ENCODE measurements at places on chromosomes 6 and 20.
A peak's percentile ranks its signal among the peaks of the same experiment; 100 is the strongest.

DNA sequence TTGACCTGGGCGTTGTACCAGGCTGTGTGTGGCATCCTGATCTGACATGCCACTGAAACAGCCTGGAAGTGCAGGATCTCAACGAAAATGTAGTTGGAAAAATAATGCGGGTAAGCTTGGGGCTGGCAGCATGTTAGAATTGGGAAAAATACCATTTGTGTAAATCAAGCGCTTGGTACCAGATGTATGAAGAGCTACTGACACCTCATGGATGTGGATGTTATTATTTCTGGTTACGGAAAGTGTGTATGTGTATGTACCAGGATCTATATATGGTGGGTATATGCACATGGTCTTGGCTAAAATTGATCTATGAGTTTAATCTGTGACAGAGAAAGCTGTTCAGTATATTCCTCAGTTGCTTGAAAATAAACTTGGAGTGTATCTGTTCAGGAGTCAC is 22.7 kb downstream of the HIVEP1 start:
- no peak for DNase-seq

GRCh38 chr6:99940582-99940981 is 53.4 kb downstream of the MCHR2 start:
- no peak for DNase-seq

DNA sequence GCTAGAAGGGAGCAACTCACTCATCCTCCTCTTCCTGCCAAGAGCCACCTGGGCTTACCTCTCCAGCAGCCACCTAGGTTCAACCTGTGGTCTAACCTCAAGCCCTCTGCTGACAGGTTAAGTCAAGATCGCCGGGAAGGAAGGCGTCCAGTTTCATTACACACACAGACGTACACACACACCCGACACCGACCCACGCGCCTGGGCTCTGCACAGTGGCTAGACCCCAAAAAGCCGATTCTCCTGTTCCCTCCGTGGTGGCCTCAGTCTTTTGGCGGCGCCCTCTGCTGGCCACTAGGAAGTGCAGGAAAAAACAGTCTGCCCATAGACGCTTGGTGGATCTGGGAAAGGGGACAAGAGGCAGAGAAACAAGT is 52.8 kb downstream of the MRPL14 start:
- DNase-seq, result peak; percentile 50

- DNase-seq, result no peak
Measured at GRCh38 chr6:88360203-88360797, 194.2 kb upstream of the CNR1 start.

DNA sequence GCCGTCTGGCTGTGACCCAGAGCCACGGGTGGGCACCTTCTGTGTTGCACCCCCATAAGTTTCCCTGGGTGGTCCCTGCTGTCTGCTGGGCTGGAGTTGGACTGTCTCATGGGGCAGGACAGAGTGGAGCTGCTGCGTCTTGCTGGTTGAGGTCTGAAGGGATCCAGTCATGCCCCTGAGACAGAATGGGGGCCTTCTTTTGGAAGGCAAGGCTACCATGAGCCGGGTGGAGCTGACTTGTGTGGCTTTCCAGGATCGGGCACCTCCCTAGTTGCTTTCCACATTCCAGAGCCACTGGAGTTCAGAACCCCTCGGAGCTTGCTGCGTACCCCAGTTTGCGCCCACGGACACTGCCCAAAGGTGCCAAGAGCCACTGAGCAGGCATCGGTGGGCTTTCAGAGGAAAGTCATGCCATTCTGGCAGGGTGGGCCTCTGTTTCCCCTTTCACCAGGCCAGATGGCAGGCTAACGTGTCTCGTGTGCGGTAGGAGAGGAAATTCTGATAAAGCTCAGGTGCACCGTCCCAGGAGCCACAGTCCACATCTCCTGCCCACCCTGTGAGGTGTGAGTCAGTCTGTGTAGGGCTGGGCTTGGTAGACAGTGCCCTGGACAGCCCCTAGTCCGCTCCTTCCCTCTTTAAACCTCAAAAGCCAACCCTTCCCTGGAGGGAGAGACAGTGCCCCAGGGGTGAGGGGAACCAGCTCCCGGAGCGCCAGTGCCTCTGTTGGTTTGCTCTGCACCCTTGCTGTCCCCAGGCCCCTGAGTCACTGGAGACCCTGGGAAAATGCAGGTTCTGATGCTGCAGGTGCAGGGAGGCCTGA is 125.3 kb downstream of the SYCP2 start:
- DNase-seq, result no peak

GRCh38 chr6:69422020-69422419 is 374.8 kb downstream of the LMBRD1 start:
- no peak for DNase-seq

DNA sequence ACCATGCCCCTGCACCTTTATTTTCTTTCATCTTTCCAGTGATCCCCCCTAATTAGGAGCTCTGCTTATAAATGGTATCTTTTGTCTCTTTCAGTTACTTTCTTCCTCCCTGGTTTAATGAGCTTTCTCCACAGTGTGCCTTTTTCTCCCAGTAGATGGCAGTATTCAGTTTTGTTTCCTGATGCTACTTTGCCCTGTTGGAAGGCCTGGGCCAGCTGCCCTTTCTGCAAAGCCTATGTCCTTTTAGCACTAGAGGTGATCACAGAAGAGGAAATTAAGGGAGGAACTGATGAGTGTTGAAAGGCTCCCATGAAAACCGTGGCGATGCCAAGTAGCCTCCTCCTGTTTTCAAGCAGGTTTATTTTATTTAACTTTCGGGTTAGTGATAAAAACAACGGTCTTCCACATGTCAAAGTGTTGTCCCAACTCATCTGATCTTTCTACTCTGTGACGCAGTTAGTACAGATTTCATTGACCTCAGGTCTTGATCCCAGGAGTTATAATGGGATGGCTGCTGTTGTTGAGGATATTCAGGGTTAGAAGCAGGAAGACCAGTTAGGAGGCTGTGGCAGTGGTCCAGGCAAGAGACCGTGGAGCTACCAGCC is 184.2 kb upstream of the BMP2 start:
- no peak for DNase-seq

DNA sequence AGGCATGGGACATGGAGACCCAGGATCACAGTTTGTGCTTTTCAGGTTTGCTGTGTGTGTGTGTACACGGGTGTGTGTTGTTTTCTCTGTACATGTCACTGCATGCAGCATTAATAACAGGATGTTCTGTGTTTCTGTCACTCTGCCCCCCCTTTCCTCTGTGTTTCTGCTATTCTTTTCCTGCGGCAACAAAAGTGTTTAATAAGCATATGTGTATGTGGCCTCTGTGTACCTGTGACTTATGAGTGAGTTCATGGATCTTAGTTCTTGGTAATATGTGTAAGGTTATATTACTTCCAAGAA is 9.8 kb downstream of the SYNGAP1 start:
- no peak for DNase-seq

- DNase-seq, result no peak
Measured at GRCh38 chr6:169933251-169933821, 181.9 kb downstream of the ERMARD start.

GRCh38 chr6:106790149-106790770 is 160.9 kb downstream of the QRSL1 start:
- DNase-seq, result no peak

GRCh38 chr6:27177485-27178406 is 69.8 kb upstream of the PRSS16 start:
- DNase-seq, result peak; percentile 53

- no peak for DNase-seq
Measured at GRCh38 chr6:118932421-118932820, 2.5 kb downstream of the MCM9 start.

DNA sequence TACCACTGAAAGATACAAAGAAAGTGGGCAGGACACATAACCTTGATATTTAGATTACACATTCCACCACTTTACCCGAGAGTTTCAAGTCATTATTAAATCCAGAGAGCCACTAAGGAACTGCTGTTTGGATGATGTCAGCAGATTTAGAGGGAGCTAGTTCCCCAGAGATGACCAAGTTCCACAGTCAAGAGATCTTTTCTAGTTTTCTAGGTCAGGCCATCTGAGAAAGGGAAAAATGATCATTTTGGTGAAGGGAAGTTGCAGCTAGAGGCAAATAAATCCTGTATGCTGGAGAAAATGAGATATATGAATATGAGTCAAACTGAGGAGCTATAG is 147.8 kb downstream of the HS3ST5 start:
- DNase-seq, result no peak

- no peak for DNase-seq
Measured at GRCh38 chr6:67350729-67351128, 1284.4 kb upstream of the ADGRB3 start.

GRCh38 chr6:156427345-156427744 is 349.8 kb upstream of the ARID1B start:
- DNase-seq, result no peak

GRCh38 chr6:112640891-112641290 is 293.8 kb downstream of the RFPL4B start:
- no peak for DNase-seq

GRCh38 chr6:43746613-43747102 is 23.4 kb upstream of the VEGFA start:
- no peak for DNase-seq

- DNase-seq, result no peak
Measured at GRCh38 chr20:19213946-19214490, 1.6 kb downstream of the SLC24A3 start.

DNA sequence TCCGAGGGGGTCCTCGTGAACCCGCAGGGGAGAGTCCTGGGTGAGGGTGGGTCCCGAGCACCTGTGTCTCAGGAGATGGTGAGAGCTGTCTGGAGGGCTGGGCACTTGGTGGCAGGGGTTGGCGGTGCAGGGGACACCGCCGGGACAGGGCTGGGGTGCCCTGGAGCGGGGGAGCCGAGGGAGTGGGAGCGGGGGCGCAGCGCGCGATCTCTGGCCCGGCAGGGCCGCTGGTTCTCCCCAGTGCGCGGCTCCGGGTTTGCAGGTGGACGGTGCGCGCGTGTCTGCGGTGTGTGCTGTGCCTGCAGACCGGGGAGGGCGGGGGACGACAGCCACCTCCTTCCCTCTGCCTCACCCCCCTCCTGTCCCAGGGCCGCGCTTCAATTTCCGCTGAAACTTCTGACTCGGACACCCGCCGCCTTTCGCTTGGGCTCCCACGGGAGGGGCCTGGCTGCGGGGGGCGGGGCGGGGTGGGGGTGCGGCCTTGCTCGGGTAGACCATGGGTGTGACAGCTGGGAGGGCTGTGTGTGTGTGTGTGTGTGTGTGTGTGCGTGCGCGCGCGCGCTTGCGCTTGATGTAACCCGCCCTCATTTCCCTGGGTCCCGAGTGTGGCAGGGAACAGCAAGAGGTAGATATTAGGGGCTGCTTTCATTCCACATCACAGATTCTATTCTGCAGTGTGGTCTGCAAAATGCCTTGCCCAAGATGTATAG is 1.2 kb downstream of the TRIB3 start:
- peak; percentile 53 for DNase-seq

- DNase-seq, result no peak
Measured at GRCh38 chr6:118080547-118080946, 173.5 kb downstream of the SLC35F1 start.

DNA sequence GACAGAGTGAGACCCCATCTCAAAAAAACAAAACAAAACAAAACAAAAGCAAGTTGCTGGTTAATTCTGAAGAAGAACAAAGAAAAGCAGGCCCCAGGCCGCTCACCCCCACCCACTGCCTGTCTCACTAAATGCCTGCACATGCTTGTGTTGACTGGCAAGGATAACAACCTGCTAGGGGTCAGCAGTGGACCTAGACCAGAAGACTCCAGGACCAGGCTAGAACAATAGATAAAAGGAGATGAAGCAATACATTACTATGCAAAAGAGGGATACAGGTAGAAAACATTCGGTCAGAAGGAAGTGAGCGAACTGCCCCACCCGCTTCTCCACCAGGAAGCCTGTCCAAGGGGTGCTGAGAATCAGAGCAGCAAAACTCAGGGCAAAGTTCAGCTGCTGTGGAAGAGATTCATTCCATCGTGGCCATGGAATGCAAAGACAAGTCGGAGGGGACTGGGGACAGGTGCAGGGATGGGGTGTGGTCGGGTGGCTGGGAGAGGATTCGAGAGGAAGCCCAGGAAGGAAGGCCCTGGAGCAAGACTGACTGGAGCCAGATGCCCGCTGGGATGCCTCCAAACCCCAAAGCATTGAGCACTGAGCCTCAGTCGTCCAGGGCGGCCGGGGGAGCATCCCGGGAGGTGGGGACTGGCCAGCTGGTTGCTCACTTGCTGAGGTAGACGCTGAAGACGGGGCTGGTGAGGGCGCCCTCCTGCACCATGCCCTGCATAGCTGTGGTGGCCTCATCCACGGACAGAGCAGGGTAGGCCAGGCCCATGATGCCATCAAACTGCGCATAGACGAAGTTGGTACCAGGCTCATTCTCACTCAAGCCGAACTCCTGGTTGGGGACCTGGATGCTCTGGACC is 5.3 kb downstream of the PGC start:
- DNase-seq, result no peak

- no peak for DNase-seq
Measured at GRCh38 chr6:15796844-15797243, 134.0 kb upstream of the DTNBP1 start.

DNA sequence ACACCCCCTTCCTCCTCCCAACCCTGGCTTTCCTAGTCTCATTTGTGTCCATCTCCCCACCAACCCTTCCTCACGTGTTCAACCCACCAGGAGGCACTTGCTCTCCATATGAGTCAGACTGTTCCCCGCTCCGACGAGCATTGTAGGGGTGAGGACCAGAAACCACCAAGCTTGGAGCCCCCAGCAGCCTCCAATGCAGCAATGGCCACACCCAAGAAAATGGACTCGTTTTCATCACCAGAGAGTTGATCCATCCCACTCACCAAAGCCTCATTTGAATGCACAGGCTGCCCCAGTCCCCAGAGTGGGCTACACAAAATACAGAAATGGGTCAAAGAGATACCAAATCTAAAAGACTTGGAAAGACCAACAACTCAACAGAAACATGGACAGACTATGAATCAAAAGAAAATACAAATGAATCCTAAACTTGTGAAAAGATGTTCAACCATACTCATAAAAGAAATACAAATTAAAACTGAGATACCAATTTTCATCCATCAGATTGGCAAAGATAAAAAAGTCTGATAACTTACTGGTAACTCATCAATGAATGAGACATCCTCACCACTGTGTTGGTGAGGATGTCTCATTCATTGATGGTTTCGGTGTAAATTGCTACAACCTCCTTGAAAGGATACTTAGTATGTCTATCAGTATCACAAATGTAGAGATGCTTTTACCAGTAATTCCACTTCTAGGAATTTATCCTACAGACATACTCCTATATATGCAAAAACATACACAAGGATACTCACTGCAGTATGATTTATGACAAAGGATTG is 68.1 kb downstream of the TRERF1 start:
- DNase-seq, result no peak

GRCh38 chr6:39053854-39054576 is 5.4 kb downstream of the GLP1R start:
- DNase-seq, result no peak
